ENCODE measurements at places on chromosomes 7 and 10.

DNA sequence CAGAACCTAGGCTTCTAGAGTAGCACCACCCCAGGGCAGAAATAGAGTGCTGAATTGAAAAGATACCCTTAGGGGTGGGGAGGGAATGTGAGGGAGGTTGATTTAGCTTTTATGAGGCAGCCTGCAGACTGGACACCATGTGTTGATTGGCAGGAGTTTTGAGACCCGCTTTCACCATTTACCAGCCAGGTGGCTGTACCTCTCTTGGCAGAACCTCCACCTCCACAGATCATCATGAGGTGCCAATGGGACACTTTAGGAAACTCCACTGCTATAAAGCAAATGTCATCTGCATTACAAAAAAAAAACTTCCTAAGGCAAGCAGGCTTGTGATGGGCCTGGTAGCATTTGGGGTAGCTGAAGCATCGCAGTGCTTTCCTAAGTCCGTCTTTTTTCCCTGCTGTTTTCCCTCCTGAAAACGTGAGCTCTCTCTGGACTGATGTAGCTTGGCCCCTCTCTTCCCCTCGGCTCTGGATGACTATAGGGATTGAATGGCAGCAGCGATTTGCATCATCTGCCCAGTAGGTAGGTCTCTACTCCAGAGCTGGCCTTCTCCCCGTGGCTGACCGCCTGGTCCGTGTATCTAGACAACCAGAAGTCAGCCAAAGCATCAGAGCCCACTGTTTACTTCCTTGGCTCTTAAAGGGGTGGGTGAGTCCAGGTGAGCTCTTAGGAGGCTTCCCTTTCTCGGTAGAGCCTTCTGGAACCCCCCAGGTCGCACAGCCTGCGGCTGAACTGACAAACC lies 1.3 kb downstream of the PCBD1 start:
- no peak for DNase-seq

GRCh38 chr7:1227814-1228544 lies 4.7 kb upstream of the UNCX start:
- no peak for DNase-seq

- DNase-seq, result peak; percentile 39
These were observed 174.2 kb downstream of the PTN start for GRCh38 chr7:137169282-137169698.

GRCh38 chr7:155362380-155363145 lies 64.9 kb downstream of the INSIG1 start:
- no peak for DNase-seq

DNA sequence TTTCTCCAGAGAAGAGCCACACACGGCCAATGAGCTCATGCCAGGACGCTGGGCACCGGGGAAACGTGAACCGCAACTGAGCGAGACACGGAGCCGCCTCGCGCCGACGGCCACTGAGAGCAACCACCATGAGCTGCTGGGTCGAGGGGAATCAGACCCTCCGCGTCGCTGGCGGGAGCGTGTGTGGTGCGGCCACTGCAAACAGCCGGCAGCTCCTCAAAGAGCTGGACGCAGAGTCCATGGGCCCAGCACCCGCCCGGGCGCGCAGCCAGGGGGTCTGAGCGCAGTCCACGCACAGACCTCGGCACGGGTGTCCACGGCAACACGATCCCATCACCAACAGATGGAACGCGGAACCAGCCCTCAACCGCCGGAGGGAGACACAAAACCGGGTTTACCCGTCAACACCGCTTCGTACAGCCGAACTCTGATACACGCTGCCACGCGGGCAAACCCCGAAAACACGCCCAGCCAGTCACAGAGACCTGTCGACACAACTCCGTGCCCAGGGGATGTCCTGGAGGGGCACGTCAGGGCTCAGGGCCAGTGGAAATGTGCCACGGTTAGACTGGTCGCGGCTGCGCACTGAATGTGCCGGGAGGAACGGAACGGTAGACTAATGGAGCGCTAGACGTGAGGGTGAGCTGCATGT lies 147.1 kb downstream of the ELFN1 start:
- no peak for DNase-seq

DNA sequence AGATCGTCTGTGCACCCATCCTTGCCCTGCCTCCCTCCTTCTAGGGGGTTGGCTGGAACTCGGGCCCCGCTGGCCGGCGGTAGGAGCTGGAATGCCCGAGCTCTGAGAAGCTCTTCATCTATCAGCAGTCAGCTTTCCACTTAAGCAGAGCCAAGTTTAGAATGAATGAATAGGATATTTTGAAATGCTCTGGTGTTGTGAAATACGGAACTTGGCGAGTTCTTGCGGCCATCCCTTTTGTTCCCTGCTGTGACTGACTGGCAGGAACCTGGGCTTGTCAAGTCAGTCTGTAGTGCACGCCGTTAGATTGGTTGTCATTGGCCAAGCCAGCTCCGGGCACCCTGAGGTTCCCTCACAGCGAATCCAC lies 33.3 kb downstream of the FOXK1 start:
- DNase-seq, result no peak

GRCh38 chr7:1224086-1224716 lies 8.5 kb upstream of the UNCX start:
- DNase-seq, result no peak

GRCh38 chr7:155191901-155192478 lies 105.7 kb upstream of the INSIG1 start:
- no peak for DNase-seq

- DNase-seq, result no peak
These were observed 154.1 kb downstream of the PIP4K2A start for GRCh38 chr10:22560096-22560912.

- no peak for DNase-seq
These were observed 97.7 kb upstream of the GALNT17 start for GRCh38 chr7:71034243-71034642.

DNA sequence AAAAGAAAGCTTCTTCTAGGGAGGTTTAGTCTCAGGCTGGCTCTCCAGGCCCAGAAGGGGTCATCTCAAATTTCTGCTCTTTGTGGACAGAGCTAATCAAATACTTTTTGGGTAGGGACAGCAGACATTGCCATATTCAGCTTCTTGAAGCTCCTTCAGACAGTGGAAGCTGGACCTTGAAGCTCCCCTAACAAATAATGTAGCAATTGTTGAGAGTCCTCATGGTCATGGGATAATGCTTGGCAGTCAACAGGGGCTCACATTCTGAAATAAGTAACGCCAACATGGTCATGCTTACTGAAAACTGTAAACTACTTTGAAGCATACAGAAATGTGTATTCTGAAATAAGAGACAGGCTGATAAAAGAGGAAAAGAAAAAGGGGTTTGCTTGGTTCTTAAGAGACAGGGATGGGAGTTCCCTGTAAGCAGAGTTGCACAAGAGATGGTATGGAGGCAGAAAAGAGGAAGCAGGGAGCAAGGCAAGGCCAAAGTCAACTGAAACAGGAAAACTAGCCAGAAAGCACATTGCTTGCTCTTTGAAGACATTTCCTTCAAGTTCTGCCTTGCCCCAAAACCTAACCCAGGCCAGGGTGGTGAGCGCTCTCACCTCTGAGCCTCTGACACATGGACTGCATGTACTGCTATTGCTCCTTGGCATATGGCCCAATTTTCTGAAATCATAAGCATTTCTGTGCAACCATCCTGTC lies 53.1 kb upstream of the KMT2E start:
- DNase-seq, result no peak

GRCh38 chr10:45224219-45224841 lies 91.1 kb downstream of the OR13A1 start:
- DNase-seq, result no peak

DNA sequence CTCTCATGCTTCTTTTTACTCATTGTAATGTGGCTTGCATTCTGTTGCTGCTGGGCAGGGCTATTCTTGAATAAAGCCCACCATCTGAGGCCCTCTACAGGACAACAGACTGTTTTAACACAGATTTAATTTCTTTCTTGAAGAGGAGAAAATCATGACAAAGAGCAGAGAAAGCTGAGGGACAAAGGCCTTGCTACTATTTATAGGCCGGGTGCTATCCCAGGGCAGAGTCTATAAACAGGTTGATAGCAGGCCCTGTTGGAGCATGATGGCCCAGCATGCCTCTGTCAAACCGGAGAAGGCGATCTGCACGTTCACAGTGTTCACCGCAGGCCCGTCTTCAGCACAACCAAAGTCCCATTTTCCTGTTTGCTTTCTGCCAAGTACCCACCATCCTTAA lies 3.0 kb downstream of the VIPR2 start:
- DNase-seq, result no peak

DNA sequence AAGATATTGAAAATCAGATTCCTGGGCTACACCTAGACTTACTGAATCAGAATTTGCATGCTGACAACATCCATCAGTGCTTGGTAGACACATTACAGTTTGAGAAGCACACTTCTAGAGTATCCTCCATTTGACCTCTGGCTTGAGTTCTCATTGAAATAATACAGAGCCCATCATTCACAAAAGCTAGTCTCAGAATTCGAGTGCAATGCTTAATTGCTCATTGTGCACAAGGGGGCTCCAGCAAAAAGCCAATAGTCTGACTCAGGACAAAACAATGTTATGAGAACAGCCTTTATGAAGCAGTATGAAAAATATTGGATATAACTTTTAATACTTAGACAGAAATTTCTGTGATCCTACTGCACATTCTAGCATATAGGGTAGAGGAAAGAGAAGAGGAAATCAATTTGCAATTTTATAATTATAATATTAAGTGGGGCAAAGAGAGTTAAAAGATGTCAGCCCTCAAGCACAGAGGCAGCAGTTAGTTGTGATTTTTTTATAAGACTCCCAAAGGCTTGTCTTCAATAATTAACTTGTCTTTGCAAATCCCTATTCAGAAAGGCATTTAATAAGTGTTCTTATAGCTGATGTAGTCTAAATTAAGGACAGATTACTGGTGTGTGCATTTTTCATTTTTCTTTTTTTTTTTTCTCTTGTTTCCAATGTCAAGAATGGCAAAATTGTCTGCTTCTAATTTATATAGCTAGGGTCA lies 105.8 kb upstream of the ANK3 start:
- no peak for DNase-seq

DNA sequence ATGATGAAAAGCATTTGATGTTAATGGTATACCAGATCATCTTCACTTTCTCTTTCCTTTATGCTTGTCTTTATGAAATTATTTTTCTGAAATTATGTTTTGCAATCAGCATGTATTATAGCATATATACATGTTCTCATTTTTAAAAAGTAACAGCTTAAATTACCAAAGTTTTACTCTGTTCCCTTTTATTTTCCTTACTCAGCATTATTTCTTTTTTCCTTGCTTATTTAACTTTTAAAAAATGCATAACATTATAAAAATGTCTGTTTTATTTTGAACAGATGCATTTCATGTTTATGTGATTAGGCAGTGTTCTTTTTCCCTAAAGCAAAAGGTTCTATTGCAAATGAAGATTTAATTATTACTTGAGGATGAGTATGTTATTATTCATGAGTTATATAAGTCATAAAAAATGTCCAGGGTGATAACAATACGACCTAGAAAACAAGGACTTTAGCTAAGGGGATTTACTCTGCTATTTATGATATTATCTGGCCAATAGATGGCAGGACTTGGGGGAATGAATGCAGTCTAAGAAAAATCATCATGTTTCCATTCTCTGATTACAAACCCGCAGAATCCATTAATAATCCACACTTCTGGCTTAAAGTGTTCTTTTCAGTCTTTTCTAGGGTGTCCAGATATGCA lies 38.5 kb downstream of the CABCOCO1 start:
- DNase-seq, result no peak

- no peak for DNase-seq
These were observed 130.1 kb downstream of the CELF2 start for GRCh38 chr10:11147722-11148121.

DNA sequence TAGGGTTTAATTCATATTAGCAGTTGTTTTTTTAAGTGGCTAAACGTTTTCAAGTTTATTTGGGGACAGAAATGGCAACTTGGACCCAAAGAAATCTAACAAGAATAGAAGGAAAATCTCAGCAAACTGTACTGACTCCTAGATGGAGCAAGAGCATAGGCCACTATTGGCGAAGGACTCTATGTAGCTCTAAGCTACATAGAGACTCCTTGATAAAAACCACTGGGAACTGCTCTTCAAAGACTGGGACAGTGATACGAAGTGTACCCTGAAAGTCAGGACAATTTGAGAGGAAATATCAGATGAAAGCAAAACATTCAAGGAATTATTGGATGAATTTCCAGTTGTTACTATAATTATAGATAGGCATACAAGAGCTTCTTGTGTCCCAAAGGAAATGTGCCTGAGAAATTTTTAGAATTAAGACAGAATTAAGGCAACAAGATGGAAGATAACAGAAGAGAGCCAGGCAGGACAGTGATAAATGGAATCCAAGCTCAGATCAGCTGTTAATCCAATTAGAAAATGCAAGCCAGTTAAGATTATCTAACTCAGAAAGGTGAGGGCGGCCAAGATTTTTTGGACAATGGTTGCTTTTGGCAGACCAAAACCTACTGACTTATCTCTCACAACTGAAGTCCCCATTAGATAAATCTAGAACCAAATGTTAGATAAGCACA lies 103.7 kb upstream of the IFRD1 start:
- no peak for DNase-seq

GRCh38 chr10:3372281-3372680 lies 199.7 kb upstream of the PITRM1 start:
- no peak for DNase-seq

DNA sequence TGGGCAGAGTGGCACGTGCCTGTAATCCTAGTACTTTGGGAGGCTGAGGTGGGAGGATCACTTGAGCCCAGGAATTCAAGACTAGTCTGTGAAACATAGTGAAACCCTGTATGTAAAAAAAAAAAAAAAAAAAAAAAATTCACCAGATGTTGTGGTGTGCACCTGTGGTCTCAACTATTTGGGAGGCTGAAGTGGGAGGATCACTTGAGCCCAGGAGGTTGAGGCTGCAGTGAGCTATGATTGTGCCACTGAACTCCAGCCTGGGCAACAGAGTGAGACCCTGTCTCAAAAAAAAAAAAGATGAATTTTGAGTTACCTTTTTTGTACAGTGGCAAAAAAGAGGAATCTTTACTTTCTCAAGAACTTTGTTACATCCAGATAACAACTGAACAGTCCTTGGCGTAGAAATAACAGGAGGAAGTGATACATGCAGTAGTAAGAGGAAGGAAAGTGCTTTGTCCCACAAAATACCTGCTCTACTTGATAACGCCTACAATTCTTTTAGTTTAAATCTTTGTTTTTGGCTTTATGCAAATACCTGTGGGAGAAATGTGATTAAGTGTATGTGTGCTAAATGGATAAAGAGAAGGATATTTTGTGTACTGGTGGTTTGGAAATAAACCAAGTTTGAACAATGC lies 29.3 kb downstream of the SPAG6 start:
- DNase-seq, result no peak

DNA sequence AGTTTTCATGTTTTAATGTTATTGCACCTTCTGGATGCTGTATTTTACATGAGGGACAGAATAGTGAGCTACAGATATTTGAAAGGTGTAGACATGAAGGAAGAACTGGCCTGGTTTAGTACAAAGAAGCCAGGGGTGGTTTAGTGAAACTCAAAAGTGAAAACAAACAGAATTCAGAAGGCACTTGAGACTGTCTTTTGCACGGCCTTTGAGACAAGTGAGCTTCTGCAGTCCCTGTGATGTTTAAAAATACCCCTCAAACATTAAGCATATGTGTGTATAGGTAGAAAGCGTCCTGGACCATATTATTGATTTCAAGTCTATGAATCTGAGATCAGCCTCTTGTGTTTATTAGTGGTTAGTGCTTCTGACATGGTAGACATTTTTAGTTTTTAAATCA lies 118.9 kb downstream of the CDK14 start:
- DNase-seq, result no peak

Data from NCI-H187 (cell line).